Psoas muscle (tissue), 8 donors: ENCODE measurements at places on chromosomes 12 and 14. TPM values are rescaled to one million over a fixed set of nuclear protein-coding genes. Genes with fewer than 3 reads are reported as not detected.

- no peaks in the 10 kb centered on the region for H3K4me1 ChIP-seq
- H3K36me3 ChIP-seq = no peaks in the 10 kb centered on the region
- H3K4me3 ChIP-seq = no peak overlapping the region
Measured at GRCh38 chr14:26938054-26938453, 340.2 kb upstream of the NOVA1 start.

- H3K4me1 ChIP-seq = no peaks in the 10 kb centered on the region
- H3K27me3 ChIP-seq = no peaks in the 10 kb centered on the region
- no peak overlapping the region for H3K27ac ChIP-seq
- no peak overlapping the region for H3K4me3 ChIP-seq
Measured at GRCh38 chr12:21989819-21990412, 48.7 kb upstream of the ABCC9 start.

DNA sequence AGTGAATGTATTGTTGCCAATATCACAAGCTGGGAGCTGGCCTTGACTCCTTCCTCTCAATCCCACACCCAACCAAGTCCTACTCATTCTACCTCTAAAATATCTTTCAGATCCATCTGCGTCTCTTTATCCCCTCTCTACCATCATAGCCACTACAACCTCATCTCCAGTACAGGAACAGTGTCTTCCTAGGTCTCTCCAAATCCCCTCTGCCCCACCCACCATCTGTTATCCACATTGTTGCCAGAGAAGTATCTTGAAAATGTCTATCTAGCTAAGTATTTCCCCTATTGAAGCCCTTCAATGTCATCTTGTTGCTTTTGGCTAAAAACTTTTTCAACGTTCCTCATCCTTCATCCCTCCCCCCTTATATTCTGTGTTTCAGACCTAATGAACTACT, 244.7 kb downstream of the C12orf75 start:
- H3K36me3 ChIP-seq = no peaks in the 10 kb centered on the region
- H3K4me3 ChIP-seq = no peak overlapping the region
- DNase-seq = no peak
- H3K27ac ChIP-seq = no peak overlapping the region
- H3K4me1 ChIP-seq = no peaks in the 10 kb centered on the region

Gene REP15
- 0.91 TPM for total RNA-seq

Gene ISCA2
- total RNA-seq = 27.1 TPM

Gene GALNT9
- not detected for total RNA-seq

GRCh38 chr12:12924169-12924568, 27.8 kb downstream of the GPRC5D start:
- H3K36me3 ChIP-seq = no peaks in the 10 kb centered on the region
- H3K27me3 ChIP-seq = no peaks in the 10 kb centered on the region
- H3K4me1 ChIP-seq = no peaks in the 10 kb centered on the region
- no peak for DNase-seq
- H3K4me3 ChIP-seq = no peak overlapping the region

Gene KLHL33
- 8.8 TPM for total RNA-seq

GRCh38 chr12:84131076-84131475, 781.5 kb downstream of the SLC6A15 start:
- H3K36me3 ChIP-seq = no peaks in the 10 kb centered on the region
- no peak for DNase-seq
- no peaks in the 10 kb centered on the region for H3K4me1 ChIP-seq
- no peak overlapping the region for H3K27ac ChIP-seq
- no peaks in the 10 kb centered on the region for H3K27me3 ChIP-seq
- no peak overlapping the region for H3K4me3 ChIP-seq

Gene SLC25A21
- 0.37 TPM for total RNA-seq

- no peak overlapping the region for H3K27ac ChIP-seq
Measured at GRCh38 chr12:112546996-112547395, 128.2 kb downstream of the PTPN11 start.

Gene CLEC4C
- not detected for total RNA-seq

DNA sequence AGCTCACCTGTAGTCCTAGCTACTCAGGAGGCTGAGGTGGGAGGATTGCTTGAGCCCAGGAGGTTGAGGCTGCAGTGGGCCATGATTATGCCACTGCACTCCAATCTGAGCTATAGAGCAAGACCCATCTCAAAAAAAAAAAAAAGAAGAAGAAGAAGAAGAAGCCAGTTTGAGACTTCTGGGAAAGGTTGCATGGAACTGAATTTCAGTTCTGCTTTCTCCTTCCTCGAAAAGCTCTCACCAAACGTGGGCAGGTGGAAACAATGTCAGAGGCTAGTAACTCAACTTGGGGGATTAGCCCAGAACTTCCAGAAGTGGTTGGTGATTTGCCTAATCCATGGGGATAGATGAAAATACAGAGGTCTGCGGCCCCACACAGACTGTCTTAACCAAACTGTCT, 18.7 kb downstream of the FLVCR2 start:
- no peak for DNase-seq
- H3K27ac ChIP-seq = no peak overlapping the region
- H3K4me1 ChIP-seq = peaks cover 4% of the 10 kb centered on the region
- no peaks in the 10 kb centered on the region for H3K36me3 ChIP-seq

Gene DNAH10
- 0.59 TPM for total RNA-seq

Gene PRR4
- 3.4 TPM for total RNA-seq

DNA sequence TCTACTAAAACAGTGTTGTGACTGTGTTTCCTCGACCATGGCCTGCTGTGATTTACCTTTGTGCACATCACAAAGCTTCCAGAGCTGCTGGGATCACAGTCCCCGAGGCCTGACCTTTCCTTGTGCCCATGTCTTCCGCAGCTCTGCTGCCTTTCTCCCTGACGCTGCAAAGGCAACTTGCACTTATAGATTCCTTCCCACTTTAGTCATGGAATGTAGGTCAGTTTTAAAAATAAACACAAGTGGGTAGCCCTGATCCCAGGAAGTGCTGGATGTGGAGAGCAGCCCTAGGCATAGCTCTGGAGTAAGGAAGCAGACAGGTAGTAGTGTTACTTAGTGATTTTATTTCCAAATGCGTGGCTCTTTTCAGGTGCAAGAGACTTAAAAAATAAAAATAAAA, 825.7 kb downstream of the AACS start:
- H3K27ac ChIP-seq = no peak overlapping the region
- H3K4me1 ChIP-seq = no peaks in the 10 kb centered on the region
- no peak for DNase-seq
- no peak overlapping the region for H3K4me3 ChIP-seq
- no peaks in the 10 kb centered on the region for H3K36me3 ChIP-seq

Gene RESF1
- 18.4 TPM for total RNA-seq

Gene NCKAP5L
- total RNA-seq = 11.7 TPM

DNA sequence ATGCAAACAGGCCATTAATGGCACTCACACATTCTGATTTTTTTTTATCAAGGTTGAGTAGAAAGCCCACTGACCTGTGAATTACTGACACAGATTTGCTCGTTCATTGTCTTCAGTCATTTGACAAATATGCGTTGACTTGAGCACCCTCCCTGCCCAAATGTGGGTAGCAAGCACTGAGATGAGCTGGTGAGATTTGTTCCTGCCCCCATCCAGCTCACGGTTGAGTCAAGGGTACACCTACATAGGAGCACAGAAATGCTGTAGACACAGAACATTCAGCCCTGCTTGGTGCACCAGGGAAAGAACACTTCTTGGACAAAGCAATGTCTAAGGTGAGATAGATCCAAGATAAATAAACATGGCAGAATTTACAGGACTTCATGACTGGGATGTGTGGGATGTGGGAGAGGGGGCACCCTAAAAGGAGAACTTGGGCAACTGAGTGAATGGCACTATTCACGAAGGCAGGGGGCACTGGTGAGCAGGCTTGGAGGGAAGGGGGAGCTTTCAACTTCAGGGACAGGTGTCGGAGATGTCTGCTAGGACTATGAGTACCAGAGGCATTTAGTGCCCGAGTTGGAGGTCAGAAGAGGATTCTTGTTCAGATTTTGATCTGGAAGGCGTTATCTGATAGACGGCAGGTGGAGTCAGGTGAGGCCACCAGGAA, 213.4 kb downstream of the VRK1 start:
- no peak overlapping the region for H3K27ac ChIP-seq
- no peak for DNase-seq
- no peaks in the 10 kb centered on the region for H3K36me3 ChIP-seq
- H3K4me3 ChIP-seq = no peak overlapping the region

DNA sequence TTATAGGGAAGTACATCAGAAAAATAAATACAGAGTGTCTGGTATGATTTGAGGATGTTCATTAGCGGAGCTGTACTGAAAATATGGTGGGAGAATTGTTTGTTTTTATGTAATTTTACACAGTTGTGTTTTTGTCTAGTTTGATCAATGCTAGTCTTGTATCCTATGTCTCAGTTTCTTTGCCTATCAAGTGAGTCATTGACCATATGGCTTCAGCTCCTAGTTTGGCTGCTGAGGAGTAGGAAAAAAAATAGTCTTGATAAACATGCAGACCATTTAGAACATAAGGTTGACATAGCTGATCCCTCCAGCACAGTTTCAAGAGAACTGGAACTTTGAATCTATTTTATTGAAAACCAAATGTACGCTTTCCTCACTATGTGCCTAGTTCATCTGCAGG, 1292.1 kb upstream of the FLRT2 start:
- H3K27me3 ChIP-seq = no peaks in the 10 kb centered on the region
- no peak for DNase-seq
- H3K27ac ChIP-seq = no peak overlapping the region
- no peaks in the 10 kb centered on the region for H3K4me1 ChIP-seq
- no peak overlapping the region for H3K4me3 ChIP-seq

Gene SAMD4A
- total RNA-seq = 139 TPM

DNA sequence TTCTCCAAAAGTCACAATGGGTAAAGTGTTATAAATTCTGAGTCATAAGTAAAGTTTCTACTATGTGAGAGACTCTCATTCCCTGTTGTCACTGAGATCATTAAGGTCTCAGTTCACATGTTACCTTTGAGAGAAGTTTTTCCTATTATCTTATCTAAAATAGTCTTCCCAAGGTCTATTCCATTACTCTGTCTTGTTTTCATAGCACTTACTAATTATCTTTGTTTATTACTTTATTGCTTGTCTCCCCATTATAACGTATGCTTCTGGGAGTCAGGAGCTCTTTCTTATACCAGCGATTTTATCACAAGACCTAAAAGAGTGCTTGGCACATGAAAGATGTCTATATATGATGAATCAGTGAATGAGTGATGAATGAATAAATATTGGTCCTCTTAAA, 1001.9 kb downstream of the DIO2 start:
- H3K36me3 ChIP-seq = no peaks in the 10 kb centered on the region
- no peak for DNase-seq
- H3K4me3 ChIP-seq = no peak overlapping the region
- no peak overlapping the region for H3K27ac ChIP-seq

Gene KCNC2
- not detected for total RNA-seq

Gene LRRC9
- total RNA-seq = 0.12 TPM

Gene PNP
- total RNA-seq = 3.7 TPM

DNA sequence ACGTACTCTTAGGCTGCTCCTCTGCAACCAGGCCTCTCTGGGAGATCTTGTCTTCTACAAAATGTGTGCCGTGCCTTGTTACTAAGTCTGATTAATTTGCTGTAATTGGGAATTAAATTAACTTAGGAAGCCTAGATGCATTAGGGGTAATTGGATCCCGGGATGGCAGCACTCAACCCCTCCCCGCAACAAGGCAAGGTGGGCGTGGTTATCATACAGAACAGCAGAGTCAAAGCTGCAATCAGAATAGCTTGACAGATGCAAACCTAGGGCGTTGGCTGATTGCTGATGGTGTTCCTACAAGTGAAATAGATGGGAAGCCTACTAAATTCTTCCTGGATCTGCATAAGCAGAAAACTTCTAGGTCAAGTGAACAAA, 34.5 kb upstream of the NFYB start:
- H3K36me3 ChIP-seq = no peaks in the 10 kb centered on the region
- no peak overlapping the region for H3K27ac ChIP-seq
- no peaks in the 10 kb centered on the region for H3K4me1 ChIP-seq
- no peak for DNase-seq
- H3K4me3 ChIP-seq = no peak overlapping the region

Gene SLC35F4
- total RNA-seq = not detected

DNA sequence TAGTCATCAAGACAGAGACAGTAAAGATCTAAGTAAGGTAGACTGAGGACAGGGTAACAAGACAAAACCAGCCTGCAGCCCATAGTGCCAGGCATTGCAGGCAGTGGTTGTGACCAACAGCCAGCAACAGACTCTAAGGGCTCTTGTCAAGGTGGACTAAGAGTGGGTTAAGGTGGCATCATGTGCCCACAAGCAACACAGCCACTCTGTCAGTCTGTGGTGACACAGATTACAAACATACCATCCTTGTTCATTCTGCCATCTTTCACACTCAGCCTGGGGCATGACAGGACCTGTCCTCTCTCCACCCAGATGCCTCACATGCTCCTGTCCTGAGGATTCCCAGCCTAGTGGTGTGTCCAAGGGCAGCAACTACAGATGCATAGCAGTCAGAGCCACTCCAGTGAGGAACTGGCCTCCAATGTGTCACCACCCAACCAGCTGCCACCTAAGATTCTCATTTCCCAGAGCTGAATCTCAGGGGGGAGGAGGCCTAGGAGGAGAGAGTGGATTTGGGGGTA, 28.3 kb downstream of the VDR start:
- peaks cover 8% of the 10 kb centered on the region for H3K36me3 ChIP-seq
- H3K27ac ChIP-seq = no peak overlapping the region

Gene SERPINA4
- not detected for total RNA-seq

Gene CMA1
- not detected for total RNA-seq

DNA sequence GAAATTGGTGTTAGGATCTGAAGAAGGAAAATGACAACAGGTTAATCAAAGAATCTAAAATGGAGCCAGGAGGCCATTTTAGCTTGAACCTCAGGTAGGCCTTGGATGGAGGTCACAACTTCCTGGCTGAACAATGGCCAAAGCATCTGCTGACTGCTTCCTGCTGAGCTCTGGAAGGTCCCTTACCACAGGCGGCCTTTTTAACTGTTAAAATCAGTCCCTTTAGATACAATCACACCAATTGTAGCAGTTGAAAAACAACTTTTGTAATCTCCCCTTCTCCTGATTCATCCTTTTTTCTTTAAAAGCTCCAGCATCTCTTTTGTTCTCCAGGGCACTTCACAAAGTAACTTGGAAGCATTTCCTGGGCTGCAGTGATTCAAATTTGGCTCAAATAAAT, 388.8 kb downstream of the PDZRN4 start:
- no peaks in the 10 kb centered on the region for H3K27me3 ChIP-seq
- no peaks in the 10 kb centered on the region for H3K36me3 ChIP-seq
- no peak for DNase-seq
- no peak overlapping the region for H3K4me3 ChIP-seq

DNA sequence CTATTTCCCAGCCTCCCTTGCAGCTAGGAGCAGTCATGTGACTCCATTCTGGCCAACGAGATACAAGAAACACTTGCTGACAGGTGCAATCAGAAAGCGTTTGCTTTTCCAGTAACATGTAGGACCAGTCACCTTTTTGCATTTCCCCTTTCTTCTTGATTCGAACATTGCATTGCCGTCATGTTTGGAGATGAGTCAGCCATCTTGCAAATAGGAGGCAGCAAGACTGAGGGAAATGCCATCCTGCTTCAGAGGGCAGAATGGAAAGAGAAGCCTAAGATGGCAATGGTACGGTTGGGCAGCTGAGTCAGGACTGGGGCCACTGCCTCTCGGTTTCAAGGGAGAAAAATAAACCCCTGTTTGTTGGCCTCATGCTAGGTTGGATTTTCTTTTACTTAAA, 34.5 kb upstream of the GPR132 start:
- no peaks in the 10 kb centered on the region for H3K27me3 ChIP-seq
- H3K27ac ChIP-seq = no peak overlapping the region
- H3K36me3 ChIP-seq = no peaks in the 10 kb centered on the region

Gene CARMIL3
- total RNA-seq = 0.04 TPM

Gene PTPN6
- total RNA-seq = 7.6 TPM

- no peak for DNase-seq
- no peaks in the 10 kb centered on the region for H3K27me3 ChIP-seq
- no peaks in the 10 kb centered on the region for H3K36me3 ChIP-seq
- H3K4me1 ChIP-seq = peaks cover 9% of the 10 kb centered on the region
- H3K4me3 ChIP-seq = no peak overlapping the region
Measured at GRCh38 chr14:85466678-85467077, 63.3 kb upstream of the FLRT2 start.

- peaks cover 29% of the 10 kb centered on the region for H3K4me1 ChIP-seq
- H3K27me3 ChIP-seq = no peaks in the 10 kb centered on the region
- no peak overlapping the region for H3K27ac ChIP-seq
Measured at GRCh38 chr14:77709412-77709811, 1.5 kb downstream of the SLIRP start.
